NT2/D1 (cell line): ENCODE measurements at places on chromosomes 6 and 20.
A peak's percentile ranks its signal among the peaks of the same experiment; 100 is the strongest.

GRCh38 chr20:33994222-33994913 is 657 bp downstream of the RALY start:
- peak; percentile 71 for DNase-seq

DNA sequence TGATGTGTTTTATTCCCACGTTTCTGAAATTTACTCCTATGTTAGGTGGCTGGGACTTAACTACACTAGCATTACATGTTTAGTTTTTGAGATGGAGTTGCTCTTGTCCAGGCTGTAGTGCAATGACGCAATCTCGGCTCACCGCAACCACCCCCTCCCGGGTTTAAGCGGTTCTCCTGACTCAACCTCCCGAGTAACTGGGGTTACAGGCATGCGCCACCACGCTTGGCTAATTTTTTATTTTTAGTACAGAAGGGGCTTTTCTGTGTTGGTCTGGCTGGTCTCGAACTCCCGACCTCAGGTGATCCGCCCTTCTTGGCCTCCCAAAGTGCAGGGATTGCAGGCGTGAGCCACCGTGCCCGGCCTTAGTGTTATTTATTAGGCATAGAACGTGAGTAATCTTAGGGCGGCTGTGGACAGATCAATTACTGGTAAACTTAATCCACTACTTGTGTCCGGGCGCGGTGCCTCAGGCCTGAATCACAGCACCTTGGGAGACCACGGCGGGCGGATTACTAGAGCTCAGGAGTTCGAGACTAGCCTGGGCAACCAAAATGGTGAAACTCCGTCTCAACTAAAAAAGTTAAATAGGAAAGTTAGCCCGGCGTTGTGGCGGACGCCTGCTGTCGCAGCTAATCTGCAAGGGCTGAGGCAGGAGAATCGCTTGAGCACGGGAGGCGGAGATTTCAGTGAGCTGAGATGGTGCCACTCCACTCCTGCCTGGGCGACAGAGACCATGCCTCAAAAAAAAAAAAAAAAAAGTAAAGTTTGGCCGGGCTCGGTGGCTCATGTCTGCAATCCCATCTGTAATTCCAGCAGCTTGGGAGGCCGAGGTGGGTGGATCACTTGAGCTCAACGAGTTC is 123.7 kb upstream of the BTN3A2 start:
- DNase-seq: no peak

DNA sequence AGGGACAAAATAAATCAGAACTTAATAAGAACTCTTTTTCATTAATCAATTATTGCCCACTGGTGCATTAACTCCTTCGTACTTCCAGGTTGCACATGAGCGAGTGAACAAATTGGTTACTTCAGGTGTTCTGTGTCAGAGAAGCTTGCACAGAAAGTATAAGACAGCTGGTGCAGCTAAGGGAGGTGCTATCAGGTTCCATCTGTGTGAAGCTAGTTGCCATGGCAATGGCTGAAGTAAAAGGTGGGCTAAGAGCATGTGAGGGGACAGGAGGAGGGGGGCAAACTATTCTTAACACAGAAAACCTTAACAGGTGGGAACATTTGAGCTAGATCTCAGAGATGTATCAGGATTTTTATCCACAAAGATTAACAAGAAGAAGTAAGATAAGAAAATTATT is 81.6 kb downstream of the MANEA start:
- DNase-seq: no peak

- DNase-seq: peak; percentile 78
Measured at GRCh38 chr20:1900321-1900801, 5.2 kb downstream of the SIRPA start.

- no peak for DNase-seq
Measured at GRCh38 chr6:44495036-44495901, 107.8 kb downstream of the CDC5L start.

DNA sequence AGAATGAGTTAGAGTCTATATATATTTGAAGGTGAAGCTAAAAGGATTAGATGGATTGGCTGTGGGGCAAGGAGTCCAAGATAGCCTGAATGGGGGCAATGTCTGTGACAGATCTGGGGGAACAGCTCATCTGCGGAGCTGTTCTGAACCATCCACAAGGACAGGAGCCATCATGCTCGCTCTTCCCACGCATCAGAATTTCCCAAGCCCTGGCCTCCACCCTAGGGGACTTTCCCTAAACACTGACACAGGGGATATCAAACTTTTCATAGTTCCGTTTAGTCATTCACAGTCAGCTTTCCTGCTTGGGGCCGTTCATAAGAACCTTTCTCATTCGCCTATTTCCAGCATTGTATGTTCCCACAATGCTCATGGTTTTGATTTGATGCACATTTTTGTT is 37.6 kb upstream of the CCN6 start:
- no peak for DNase-seq

GRCh38 chr20:48577557-48577956 is 250.2 kb downstream of the PREX1 start:
- DNase-seq: no peak

DNA sequence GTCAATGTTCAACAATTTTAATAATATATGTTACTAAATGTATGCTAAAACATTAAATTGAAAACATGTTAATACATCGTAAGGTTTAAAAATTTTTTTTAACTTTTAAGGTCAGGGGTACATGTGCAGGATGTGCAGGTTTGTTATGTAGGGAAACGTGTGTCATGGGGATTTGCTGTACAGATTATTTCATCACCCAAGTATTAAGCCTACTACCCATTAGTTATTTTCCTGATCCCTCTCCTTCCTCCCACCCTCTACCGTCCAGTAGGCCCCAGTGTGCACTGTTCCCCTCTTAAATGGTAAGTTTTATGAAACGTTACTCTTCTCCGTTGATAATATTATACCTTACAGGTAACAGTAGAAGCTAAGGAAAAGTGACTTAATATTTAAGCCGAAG is 15.8 kb downstream of the PDE7B start:
- no peak for DNase-seq

DNA sequence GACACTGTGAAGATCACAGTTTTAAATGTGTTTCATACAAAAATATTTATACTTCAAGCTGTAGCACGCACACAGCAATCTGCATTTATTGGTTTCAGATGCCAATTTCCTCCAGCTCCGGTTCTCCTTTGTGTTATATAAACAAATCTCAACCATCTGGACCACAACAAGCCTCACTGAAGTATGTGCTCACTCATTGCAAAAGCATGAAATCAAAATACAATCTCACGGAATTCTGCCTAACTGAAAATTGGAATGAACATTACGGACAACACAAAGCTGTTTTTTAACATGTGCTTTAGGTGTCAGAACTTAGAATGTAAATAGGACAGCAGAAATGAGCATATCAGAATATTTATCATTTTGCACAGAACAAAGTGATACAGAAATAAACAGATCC is 38.0 kb downstream of the RCAN2 start:
- DNase-seq: no peak

GRCh38 chr6:20709451-20709850 is 175.2 kb downstream of the CDKAL1 start:
- no peak for DNase-seq

- DNase-seq: peak; percentile 3
Measured at GRCh38 chr6:75115481-75115880, 90.4 kb downstream of the COL12A1 start.

GRCh38 chr6:43768983-43769525 is 957 bp upstream of the VEGFA start:
- DNase-seq: no peak

DNA sequence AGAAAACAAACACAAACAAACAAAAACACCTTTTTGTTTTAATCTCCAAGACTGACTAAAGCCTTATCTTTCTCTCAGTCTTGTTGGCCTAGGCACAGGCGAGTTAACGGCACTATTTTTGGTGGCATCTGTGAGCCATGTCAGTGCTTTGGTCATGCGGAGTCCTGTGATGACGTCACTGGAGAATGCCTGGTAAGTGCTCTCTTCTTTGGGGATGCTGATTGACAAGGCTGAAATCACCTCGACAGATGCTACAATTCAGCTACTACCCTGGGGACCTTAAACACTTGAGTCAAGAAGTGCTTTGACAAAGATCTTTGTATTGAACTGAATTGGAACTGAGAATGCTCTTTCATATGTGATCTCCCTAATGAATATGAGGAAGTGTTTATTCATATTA is 384.1 kb downstream of the LAMA2 start:
- DNase-seq: peak; percentile 13

GRCh38 chr20:61753987-61754956 is 311.4 kb downstream of the TAF4 start:
- no peak for DNase-seq

DNA sequence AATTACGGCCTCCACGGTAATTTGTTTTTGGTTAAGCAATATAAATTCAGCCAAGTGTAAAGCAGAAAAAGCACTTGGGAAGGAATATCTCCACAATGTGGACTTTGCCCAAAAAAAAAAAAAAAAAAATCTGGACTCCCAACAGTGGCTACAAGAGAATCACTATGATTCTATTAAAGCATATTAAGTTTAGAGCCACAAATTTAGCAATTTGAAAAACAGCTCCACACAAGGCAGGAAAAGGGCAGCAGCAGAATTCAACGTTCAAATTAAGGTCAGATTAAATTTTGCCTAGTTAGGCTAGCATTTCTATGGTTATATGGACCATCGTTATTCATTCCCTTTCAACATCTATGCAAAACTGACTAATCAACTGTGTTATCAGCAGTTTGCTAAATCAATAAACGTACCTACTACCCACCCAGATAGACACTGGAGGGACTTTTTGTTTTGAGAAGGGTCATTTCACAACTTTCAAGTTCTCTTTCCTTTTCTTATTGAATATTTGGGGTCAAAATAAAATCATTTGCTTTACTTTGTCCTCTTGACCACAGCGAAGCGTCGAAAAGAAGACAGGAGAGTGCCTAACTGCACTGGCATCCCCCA is 1.0 kb downstream of the MCM9 start:
- no peak for DNase-seq

DNA sequence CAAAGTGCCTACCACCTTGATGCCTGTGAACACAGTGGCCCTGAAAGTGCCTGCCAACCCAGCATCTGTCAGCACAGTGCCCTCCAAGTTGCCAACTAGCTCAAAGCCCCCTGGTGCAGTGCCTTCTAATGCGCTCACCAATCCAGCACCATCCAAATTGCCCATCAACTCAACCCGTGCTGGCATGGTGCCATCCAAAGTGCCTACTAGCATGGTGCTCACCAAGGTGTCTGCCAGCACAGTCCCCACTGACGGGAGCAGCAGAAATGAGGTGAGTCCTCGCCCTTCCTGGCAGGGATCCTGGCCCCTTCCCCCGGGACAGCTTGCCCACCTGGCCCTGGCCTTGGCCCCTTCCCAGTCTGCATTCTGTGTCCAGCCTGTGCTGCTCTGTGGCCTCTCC is 17.9 kb downstream of the MAVS start:
- no peak for DNase-seq

GRCh38 chr20:44579313-44580081 is 2.9 kb upstream of the PKIG start:
- no peak for DNase-seq

DNA sequence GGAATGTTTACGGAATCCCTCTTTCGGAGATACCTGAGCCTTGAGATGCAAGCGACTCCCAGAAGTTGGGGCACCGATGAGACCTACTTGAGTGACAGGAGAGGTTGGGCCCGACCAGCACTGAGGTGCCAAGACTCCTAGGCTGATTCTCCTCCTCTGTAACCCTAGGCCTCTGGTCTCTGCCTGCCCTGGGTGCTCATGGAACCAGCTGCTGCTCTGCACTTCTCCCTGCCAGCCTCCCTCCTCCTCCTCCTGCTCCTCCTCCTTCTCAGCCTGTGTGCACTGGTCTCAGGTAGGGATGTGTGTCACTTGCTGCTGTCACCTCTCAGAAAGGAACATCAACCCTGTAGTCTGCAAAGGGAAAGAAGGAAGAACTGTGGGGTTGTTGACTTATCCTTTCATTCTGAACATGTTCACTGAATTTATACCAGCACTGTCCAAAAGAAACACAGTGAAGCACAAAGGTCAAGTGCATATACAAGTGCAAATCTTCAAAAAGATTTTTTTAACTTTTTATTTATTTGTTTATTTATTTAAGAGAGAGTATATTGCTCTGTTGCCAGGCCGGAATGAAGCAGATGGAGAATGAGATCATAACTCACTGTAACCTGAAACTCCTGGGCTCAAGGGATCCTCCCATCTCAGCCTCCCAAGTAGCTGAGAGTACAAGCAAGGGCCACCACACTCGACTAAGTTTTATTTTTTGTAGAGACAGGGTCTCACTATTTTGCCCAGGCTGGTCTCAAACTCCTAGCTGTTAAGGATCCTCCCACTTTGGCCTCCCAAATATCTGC is 913 bp downstream of the BTN2A2 start:
- no peak for DNase-seq

DNA sequence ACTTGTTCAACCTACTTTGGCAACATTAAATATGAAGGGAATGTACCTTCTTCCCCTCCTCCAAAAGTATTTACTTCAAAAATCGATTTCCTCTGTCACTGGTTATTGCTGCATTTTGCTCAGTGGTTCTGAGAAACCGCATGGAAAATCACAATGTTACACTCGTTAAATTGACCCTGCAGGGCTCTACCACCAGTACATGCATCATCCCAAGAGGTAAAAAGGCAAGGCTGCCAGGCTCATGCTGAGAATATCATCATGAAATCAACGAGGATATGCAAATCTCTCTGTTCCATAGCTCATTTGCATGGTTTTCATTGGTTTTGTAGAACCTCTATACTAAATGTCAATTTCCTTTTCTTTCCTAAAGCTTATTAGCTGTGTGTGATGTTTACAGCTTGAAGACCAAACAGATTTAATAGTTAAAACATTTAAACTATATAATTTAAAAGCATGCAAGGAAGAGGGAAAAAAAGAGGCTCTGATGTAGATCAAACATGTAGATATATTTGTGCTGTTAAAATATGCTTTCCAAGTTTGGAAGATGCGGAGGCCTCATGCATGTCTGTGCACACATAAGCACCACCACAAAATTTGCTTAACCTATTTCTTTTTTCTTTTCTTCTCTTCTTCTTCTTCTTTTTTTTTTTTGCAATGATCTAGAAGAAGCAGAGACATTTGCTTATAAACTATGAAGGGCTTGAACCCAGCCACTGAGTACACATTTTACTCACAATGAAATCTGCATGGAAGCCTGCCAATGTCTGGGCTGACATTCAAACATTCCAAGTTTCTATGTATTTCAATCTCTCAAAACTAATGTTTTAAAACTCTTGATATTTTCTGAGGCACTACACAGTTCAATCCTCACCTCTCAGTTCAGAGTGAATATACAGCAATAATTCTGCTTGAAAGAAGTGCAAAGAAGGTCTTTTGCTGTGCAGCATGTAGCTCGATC is 194.0 kb downstream of the GMPR start:
- DNase-seq: no peak
